ENCODE measurements at places on chromosomes 3 and 15.
A peak's percentile ranks its signal among the peaks of the same experiment; 100 is the strongest.

- no peak for DNase-seq
Measured at GRCh38 chr3:134228035-134228434, 22.6 kb downstream of the RYK start.

- DNase-seq = no peak
Measured at GRCh38 chr3:111604119-111604518, 9.0 kb upstream of the ZBED2 start.

DNA sequence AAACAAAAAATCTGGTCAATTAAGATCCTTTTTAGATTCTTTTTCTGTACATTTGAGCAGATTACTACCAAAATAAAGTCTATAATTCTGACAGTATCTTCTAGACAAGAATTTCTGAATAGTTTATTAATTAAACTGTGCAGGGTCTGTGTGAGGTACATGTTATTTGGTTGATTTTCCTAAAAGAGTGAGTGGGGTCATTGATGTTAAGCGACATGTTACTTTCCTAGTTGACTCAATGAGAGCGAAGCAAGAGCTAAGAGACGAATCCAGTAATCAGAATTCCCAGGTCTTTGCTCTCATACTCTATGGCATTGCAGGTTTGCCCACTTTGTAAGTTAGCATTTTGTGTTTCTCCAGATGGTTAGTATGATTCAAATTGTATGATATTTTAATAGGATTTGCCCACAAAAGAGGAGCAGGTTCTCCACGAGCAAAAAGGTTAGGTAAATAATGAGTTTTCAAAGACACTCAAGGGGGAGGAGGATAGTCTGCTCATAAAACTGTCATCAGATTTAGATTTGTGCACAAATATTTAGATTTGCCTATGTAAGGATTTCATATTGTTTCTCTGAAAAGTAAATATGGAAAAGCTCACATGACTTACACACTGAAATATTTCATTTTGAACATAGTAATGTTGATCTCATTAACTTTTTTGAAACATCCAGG, 217.2 kb upstream of the CGNL1 start:
- no peak for DNase-seq

DNA sequence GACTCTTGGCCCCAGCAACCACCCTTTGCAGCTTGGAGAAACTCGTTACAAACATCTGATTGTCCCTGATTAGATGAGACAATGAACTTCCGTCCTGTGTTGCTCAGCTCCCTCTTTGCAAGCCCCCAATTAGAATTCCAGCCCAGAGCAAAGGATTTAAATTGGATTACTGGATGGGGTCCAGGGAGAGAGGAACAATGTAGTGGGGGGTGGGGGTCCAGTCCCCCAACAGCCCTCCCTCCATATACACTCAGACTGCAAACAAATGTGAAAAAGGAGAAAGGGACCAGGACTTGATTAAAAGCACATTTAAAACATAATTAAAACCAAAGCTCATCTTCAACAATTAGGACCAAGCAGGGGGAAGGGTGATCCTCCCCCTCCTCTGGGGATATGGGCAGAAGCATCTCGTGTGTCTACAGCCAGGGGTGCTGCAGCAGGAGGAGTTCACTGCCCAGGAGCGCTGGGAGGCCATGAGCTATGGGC, 71.7 kb upstream of the TMEM115 start:
- DNase-seq = no peak

GRCh38 chr3:73432023-73432705, 192.6 kb downstream of the PDZRN3 start:
- peak; percentile 15 for DNase-seq

DNA sequence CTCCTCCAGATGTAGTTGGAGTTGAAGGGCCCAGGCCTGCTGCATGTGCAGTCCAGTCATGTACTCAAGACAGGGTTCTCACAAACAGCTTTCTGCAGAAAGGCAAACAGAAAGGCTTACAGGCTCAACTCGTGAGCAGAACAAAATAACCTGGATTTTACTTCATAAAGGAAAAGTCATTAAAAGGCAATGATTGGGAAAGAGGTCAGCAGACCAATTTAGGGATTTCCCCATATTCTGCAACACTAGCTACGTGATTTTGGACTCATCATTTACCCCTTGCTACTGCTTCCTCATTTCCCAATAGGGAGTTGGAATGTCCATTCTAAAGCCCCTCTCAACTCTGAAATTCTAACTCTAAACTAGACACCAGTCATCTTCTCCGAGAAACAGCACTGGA, 18.1 kb downstream of the METTL6 start:
- DNase-seq = no peak

Data from activated CD4-positive, alpha-beta T cell treated with anti-CD3 and anti-CD28 coated beads, Interleukin-2, amount 10 ng/mL, durations not matched to agents 7 days and 5 days (primary cell).